ENCODE measurements at places on chromosomes 3 and 15.

GRCh38 chr3:115681736-115682135 is 58.4 kb downstream of the GAP43 start:
- no peak for DNase-seq

DNA sequence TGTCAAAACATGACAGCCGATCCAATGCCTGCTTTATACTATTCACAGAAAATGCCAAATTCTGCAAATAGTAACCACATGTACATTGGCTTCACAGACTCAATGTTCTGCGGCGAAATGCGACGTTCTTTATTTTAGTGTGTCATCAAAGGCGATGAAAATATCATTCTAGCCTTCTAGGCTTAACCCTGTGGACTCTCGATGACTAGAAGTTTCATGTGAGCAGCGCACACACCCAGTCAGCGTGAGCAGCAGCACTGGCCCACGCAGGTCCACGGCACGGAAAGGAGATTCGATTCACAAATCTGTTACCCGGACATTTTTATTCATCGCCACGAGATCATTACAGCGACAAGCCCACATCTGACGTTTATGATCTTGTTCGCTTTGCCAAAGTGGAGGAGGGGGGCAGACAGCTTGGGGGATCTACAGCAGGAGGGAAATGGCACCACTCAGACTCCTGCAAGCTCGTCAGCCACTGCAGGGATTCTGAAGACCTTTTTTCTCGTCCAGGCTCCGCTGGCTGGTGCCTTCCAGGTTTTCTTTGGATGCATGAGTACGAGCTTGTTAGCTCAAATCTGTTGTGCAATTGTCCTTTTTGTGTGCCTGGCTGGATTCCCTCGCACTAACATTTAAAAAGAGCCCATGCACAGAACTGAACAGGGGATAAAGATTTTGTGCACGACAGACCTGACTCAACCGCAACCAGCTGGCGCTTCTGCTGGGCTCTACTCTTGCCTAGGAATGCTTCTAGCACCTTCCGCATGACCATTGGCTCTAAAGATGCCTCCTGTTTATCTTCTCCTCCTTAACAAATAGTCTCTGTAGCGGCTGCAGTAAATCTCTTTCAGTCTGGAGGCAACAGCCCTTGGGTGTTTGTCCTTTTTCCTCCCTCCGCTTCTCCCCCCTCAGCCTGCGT is 938.4 kb downstream of the MCTP2 start:
- no peak for DNase-seq

- DNase-seq = no peak
These were observed 21.7 kb downstream of the RAB8B start for GRCh38 chr15:63211092-63211490.

GRCh38 chr3:81198216-81198615 is 563.2 kb downstream of the GBE1 start:
- no peak for DNase-seq

DNA sequence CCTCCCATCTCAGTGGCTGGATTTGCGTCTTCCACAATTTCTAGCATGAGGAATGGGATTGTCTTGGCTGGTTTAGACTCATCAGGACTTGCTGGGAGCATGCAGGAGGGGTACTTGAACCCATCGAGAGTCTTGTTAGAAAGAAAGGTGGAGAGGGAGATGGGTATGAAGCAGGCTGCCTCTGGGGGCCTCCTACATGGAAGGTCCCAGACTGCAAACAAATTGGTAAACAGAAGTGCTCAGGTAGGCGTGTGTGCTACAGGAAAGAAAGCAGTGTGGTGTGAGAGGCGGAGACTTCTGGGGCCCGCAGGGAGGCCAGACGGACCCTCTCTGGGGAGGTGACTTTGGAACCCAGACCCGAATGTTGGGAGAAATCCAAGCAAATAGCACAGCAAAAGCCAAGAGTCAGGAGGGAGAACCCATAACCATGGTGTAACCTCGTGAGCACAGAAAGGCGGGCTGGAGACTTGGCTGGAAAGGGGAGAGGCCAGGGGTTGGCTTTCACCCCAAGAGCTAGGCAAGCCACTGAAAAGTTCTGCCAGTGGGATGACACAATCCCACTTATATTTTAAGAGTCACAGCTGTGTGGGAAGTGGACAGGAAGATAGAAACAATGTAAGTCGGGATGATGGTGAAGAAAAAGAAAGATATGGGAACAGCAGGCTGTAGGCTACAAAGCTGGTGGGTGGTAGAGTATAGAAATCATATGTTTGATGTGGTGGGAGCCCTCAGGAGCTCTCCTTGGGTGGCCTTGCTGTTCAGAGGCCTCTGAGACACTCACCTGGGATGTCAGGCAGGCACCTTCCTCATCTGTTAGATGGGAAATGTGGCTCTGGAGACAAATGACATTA is 130.1 kb upstream of the PRR20G start:
- no peak for DNase-seq

DNA sequence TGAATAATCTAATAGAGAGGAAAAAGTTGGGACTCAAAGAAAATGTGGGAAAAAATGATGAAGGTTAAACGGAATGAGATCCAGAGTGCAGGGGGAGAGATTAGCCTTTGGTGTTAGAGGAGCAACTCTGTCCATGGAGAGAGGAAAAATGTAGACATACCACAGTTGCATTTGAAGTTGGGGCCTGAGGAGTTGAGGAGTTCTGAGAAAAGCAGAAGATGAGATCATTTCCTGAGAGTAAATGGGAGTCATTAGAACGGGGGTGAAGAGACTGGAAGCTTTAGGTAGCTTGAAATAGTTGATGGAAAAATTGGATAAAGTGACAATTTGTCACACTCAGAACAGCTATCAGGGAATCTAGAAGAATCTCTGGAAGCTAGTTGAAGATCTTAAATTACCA is 7.3 kb downstream of the CCR5AS start:
- no peak for DNase-seq

All from CD4-positive, alpha-beta T cell treated with Interleukin-4 for 1 hour (primary cell).